ENCODE measurements at places on chromosomes 4 and X. TPM values are rescaled to one million over a fixed set of nuclear protein-coding genes. Genes with fewer than 3 reads are reported as not detected.
A peak's percentile ranks its signal among the peaks of the same experiment; 100 is the strongest.

GRCh38 chrX:39174241-39174771, 373.0 kb downstream of the MID1IP1 start:
- no peak for DNase-seq

- no peak for DNase-seq
Measured at GRCh38 chrX:71565474-71566041, 12.7 kb upstream of the GCNA start.

DNA sequence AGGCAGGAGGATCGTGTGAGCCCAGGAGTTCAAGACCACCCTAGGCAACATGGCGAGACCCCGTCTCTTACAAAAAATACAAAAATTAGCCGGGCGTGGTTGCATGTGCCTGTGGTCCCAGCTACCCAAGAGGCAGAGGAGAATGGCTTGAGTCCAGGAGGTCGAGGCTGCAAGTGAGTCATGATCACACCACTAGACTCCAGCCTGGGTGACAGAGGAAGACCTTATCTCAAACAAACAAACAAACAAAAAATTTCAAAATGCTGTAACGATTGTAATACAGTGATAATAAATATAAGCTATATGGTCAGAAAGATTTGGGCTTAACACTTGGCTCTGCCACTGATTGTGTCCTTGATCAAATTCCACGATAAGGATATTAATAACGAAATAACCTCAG, 24.2 kb downstream of the SLC25A4 start:
- peak; percentile 16 for DNase-seq

DNA sequence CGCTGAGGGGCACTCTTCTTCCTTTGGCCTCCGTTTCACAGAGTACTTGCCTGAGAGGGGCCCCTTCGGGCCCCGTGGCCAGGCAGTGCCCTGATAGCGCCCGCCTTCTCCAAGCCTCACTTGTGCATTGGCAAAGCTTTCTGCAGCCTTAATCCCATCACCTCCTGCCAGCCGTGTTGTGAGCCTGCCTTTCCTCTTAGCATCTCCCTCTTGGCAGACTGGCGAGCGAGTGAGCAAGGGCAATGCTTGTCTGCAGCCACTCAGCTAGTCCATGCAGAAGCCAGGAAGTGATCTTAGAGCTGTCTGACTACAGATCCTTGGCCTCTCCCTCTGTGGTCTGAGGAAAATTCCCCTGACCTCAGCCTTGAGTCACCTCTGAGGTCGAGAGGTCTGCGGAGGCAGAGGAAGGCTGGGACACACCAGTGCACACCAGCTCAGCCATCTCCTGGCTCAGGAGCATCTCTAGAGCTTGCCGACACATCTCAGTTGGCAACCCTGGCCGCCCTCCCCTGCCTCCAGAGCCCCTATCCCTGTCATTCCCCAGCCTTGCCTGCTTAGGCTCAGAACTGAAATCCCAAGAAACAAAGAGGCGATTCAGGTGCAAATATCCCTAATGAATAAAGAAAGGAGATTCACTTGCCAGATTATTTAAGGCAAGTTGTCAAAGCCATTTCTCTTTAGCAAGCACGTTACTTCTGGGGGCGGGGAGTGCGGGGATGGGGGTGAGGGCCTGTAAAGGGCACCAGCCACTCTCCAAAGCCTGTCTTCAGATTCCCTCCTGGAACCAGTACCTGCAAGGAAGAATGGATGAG, 143.5 kb upstream of the MAMLD1 start:
- DNase-seq = peak; percentile 87

FGG gene
- total RNA-seq = not detected

DNA sequence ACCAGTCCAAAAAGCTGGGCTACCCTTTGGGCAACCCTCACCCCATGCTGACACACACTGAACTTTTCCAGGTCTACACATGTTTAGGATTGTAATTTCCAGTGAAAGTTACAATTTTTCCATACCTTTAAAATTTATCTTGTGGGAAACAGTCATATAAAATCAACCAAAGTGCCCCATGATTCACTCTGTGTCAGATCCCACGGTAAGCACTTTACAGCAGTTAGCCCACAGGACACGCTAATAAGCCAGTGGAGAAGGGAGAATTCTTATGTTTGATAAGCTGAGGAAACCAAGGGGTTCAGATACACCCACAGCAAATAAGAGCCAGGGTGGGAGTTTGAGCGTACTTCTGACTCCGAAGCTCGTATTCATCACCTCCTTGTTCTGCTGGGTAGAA, 72.4 kb upstream of the TBL1X start:
- DNase-seq = peak; percentile 60

- no peak for DNase-seq
Measured at GRCh38 chr4:174716986-174717770, 111.9 kb downstream of the GLRA3 start.

Measured in RPMI7951 (cell line).